Activated CD4-positive, CD25-positive, alpha-beta regulatory T cell treated with anti-CD3 and anti-CD28 coated beads, Interleukin-2, amount 50 U/mL, for 16 hours (primary cell): ENCODE measurements at places on chromosomes 7 and 10.

DNA sequence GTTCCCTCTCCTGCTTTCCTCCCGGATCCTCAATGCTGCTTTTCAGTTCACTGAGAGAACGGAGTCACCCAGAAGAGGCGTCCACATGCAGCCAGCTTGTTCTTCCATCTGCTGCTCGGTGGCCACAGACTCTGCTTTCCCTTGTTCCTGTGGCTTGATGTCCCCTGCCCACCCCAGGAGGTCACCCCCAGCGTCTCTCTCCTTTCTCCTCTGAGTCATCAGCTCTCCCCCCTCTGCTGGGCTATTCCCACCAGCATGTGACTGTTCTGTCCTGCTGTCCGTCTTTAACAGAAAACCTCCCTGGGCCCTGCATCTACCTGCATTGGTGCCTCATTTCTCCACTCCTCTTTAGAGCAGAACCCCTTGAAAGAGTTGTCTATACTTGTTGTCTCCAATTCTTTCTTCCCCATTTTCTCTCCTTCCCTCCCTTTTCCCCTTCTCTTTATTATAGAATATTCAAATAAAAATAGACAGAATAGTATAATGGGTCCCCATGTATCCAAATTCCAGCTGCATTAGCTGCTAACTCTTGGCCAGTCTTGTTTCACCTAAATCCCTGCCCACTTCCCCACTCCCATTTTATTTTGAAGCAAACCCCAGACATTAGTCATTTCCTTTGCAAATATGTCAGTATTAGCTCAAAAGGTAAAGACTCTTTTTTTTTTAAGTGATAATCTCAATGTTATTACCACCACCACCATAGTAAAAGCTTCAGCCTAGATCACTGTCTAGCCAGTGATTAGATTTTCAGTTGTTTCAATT lies 4.1 kb downstream of the ZNF282 start:
- DNase-seq, result no peak

DNA sequence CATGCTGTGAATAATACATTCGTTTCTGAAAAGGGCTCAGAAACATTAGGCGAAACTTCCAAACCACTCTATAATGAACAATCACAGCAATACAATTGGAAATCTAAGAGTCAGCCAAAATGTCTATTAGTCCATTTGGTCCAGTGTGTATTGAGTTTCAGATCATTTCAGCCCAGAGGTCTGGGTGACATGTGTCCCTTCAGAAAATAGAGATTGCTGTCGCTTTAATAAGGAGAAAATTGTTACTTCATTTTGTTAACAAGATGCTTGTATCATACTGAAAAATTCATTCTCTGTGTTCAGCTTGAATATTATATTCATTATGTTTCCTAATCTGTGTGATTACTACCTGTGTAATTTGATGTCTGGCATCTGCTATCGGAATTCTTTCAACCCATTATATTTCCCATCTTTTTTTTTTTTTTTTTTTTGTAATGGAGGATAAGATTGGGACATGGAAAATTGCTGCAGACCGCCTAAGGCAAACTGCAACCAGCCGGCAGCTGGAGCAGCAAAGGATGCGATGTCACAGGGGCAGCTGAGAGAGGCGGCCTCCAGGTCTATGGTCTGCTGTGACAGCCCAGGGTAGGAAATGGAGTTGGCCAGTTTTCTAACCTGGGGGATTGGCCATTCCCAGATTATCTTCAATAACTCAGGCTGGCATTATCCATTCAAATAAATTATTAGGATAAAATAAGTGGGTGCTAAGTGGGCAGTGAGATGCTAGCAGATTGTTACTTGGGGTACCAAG lies 170.9 kb upstream of the NPVF start:
- no peak for DNase-seq

GRCh38 chr10:48623607-48624132 lies 18.8 kb upstream of the ARHGAP22 start:
- no peak for DNase-seq

DNA sequence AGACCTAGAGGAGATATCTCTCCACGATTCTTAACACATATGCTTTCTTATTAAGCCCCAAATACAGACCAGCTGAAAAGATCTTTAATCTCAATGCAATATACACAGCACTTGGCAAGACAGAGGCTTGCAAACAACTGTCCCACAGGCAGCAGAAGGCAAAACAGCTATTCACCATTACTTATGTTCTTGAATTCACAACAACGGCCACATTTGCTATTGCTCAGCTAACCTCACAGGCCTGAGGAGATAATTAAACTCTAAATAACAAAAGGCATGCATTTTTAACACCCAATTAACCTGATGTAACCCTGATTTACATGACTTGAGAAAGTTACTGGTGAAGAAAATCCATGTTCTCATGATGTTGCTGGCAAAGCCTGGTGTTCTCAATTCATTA lies 216.4 kb downstream of the CRPPA start:
- no peak for DNase-seq

GRCh38 chr10:83476211-83476610 lies 663.1 kb upstream of the GHITM start:
- no peak for DNase-seq

DNA sequence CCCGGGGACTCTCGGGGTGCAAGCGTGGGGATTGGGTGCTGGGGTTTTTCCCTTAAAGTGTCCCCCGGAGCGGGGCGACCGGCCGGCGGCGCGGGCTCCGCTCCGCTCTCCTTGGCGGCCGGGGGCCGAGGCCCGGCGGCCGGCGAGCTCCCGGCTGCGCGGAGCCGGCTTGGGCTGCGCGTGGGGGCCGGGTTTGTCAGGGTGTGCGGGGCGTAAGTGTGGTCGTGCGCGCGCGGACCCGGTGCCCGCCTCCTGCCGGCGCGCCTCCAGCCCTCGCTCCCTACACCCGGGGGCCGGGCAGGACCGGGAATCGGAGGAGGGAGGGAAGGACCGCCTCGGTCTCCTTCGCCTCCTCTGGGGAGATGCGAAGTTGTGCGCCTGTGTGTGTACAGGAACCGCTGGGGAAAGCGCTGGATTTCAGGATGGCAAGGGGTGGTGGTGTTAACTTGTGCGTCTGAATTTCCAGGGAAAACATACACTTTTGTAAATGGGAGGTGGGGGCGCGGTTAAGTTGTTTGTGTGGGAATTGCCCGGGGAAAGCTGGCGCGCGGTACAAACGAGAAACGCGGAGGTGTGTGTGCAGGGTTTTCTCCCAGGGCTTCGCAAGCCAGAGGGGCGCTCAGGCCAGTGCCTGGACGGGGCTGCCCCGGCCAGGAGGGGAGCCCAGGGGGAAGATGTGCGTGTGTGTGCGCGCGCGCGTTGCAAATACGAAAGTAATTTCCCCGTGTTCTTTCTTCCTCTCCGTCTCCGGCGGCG lies 737 bp downstream of the ZMIZ1 start:
- no peak for DNase-seq

- DNase-seq, result no peak
Measured at GRCh38 chr10:101217044-101217425, 12.2 kb downstream of the LBX1 start.

DNA sequence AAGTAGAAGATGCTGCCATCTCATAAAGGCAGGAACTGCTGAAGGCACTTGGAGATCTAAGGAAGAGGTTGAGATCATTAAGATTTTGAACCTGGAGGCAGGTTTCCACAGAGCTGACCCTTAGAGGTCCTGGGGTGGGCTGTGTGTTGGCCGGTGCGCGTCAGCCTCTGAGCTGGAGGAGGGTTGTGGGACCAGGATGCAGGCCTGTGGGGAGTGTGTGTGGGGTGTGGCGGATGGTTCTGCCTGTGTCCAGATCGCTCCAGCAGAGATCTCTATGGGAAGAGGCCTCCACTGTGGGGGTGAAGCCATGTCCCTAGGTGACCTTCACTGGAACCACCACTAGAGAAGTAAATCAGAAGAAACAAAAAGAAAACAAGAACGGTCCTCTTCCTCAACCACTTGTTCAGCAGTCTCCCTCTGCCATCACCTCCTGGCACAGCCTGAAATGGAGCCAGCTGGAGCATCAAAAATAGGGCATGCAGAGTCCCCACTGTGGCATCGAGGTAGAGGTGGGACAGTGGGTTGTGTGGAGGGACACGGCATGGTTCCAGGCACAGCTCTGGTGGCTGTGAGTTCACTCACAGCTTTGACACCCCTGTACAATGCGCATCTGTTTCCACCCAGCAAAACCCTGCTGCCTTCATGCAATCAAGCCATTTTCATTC lies 453.8 kb downstream of the TCERG1L start:
- no peak for DNase-seq

GRCh38 chr7:51140199-51141164 lies 176.1 kb downstream of the COBL start:
- no peak for DNase-seq

- DNase-seq, result no peak
Measured at GRCh38 chr7:132395361-132395760, 180.9 kb downstream of the PLXNA4 start.

DNA sequence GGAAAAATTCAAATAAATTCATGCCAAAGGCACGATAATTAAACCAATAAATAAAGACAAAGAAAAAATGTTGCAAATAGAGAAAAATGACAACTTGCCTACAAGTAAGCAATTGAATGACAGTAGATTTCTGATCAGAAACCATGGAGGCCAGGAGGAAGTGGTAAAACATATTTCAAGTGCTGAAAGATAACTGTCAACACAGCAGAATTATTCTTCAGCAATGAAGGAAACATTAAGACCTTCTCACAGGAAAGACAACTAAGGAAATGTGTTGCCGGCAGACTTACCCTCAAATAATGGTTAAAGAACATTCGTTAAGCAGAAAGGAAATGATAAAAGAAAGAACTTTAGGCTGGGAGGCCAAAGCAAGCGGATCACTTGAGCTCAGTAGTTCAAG lies 30.4 kb downstream of the RUNDC3B start:
- no peak for DNase-seq

GRCh38 chr7:49631071-49631815 lies 142.2 kb upstream of the VWC2 start:
- no peak for DNase-seq

DNA sequence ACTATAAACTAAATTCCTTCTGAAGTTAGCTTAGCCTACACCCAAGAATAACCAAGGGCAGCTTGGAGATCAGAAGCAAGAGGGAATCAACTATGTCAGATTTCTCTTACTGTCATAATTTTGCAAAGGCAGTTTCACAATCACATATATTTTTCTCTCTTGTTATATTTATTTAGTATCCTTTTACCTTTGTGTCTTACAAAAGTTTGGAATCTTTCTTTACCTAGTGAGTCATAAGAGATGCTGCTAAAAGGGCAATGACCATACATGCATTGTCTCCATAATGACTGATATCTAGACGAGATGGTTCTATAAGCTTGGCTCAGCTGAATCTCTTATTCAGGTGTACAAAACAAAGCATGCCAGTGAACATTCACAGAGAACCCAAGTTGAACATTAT lies 61.1 kb downstream of the PPP1R17 start:
- no peak for DNase-seq

DNA sequence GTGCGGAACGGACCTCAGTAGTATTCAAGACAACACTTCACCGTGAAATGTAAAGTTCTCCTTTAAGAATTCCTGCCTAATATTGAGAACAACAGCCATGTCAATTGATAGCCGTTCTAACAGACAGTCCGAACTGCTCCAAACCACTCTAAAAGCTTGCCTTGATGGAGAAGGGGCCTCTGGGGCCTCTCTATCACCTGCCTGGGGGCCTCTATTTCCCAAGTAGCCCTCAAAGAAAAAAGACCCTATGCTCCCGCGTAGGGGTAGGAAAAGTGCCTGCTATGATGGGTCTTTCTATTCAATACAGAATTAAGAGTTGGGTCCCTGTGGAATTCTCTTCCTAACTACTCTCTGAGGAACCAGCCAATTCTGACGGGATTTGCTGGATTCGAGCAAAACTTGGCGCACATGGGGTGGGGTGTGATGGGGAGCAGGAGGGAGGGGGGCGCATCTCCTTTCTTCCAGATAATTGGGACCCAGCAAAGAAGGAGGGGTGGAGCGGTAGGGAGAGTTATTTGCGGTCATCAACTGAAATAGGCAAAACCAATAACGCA lies 8.3 kb upstream of the DLX6 start:
- no peak for DNase-seq

GRCh38 chr10:88927416-88927690 lies 25.2 kb downstream of the ACTA2 start:
- no peak for DNase-seq

DNA sequence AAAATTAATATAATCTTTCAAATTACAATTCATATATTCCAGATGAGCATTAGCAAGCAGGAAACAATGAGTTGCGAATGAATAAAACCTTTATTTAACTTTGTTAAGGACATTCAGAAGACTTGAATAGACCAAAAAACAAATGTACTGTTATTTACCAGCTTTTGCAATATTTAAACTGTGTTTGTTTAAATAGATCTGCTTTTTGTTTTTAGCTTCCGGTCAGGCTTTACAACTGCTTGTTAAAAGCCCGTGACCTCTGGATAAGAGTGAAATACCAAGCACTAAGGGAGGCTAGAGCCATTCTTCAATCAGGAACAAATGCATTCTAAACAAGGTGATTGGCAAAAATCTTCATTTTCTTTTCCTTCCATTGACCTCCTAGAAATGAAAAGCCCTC lies 184.9 kb upstream of the GNAI1 start:
- DNase-seq, result no peak

DNA sequence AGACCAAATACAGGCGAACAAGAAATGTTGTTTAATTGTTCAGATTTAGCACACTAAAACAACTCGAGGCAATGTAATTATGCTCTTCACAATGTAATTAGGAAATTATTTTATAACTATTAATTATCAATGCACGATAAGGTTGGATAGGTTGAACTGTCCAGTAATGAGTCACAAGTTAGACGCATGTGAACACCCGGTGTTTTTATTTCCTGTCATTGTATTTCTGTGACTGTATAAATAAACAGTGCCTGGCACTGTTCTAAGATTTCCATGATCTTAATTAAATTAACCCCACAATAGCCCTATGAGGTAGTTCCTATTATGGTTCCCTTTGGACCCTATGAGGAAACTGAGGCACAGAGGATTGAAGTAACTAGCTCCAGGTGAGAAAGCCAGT lies 26.2 kb downstream of the C10orf105 start:
- DNase-seq, result no peak

- no peak for DNase-seq
Measured at GRCh38 chr7:32871624-32872371, 19.8 kb downstream of the KBTBD2 start.

- DNase-seq, result no peak
Measured at GRCh38 chr10:5500162-5500670, 846 bp upstream of the CALML5 start.

DNA sequence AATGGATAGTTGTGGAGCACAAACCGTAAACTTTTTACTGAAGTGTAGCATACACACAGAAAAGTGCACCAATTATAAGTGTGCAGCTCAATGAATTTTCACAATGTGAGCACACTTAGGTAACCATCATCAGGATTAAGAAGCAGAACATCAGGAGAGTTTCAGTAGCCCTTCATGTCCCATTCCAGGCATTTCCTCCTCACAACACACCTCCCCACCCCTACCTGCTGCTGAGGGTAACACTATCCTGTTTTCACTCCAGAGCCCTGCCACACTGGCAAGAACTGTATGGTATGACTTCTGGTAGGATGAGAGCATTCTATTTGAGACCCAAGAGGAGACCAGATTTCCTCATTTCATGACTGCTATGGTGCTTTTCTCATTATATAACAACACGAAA lies 166.5 kb downstream of the PPP1R3A start:
- DNase-seq, result no peak

DNA sequence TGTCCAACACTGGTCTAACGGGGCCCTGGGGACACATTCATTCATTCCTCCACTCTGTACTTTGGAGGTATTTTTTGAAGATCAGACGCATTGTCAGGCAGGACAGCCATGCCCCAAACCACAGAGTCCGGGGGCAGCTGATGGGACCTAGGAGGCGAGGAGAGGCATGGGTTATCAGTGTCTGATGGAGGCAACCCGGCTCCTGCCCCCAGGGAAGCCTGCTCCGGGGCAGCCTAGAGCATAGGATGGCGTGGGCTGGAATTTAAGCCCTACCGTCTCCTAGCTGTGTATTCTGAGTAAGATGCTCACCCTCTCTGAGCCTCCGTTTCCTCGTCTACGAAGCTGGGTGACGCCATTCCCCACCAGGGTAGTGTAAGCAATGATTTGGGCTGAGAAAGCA lies 55.4 kb upstream of the ELN start:
- DNase-seq, result no peak
